NCI-H2171 (cell line): ENCODE measurements at places on chromosomes 1 and 21.

DNA sequence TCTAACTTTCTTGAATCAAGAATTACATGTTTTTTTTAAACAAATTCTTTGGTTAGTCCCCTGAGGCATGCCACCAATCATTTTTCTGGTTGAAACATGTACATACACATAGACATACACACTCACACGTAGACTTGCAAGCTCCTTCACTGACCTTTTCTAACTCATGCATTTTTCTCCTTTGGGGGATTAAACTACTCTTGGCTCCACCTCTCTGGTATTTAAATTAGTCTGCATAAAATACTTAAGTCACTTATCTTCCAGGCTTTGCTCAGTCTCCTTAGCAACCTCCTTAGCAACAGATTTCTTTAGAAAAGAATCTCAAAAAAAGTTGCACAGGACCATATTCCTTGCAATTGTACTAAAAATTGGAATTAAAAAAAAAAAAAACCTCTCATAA is 440.9 kb upstream of the LRRC7 start:
- no peak for DNase-seq

DNA sequence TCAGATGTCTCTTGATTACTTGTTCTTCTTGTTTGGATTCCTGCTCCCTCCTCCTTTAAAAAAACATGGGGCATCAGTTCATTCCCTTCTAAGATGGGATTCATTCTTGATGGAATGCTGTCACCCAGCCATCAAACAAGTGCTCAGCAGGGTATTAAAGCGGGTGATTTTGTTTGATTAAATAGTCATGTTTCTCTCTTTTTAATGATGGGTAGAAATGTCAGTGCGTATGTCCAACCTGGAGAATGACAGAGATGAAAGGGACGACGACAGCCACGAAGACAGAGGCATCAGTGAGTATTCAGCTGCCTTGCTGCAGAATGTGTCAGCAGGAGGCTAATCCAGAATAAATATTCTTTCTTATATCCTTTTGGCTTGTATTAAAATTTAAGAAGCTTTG is 63.8 kb upstream of the RAVER2 start:
- DNase-seq = no peak

DNA sequence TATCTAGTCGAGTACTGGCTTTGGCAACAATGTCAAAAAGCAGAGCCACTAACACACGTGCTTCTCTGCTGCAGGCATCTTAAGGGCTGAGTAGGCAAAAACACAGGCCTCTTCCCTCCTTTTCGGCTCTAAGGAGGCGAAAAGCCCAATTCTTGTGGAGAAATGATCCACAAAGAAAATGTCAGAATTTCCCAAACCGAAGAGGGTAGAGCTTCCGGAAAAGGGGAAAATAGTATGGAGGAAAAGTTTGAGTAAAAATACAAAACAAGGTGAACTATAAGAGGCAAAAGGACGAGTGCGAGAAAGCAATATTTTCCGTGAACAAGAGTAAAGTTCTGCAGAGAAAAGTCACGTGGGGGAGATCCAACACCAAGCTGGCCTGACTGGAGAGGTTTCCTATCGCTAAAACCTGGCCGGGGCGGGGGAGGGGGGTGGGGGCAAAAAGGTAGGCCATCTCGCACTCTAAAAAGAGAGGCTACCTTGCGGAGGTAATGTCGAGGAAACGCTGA is 551 bp downstream of the ZRANB2 start:
- peak; percentile 18 for DNase-seq

DNA sequence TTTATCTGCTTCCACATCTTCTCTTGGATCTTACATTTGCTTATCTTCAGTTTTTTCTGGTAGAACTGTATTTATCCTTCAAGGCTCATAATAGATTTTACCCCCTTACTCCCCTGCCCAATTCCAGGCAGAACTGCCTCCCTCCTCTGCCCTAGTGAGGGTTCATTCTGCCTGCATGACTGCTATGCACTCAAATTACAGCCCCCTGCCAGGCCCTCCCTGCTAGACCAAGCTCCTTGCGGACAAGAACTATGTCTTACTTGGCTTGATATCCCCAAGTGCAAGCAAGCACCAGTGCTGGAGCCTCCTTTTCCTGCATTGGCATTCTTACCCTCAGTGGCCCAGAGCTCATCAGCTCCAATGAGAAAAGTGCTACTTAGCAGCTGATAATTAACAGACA is 18.1 kb downstream of the MAPKAPK2 start:
- DNase-seq = no peak

DNA sequence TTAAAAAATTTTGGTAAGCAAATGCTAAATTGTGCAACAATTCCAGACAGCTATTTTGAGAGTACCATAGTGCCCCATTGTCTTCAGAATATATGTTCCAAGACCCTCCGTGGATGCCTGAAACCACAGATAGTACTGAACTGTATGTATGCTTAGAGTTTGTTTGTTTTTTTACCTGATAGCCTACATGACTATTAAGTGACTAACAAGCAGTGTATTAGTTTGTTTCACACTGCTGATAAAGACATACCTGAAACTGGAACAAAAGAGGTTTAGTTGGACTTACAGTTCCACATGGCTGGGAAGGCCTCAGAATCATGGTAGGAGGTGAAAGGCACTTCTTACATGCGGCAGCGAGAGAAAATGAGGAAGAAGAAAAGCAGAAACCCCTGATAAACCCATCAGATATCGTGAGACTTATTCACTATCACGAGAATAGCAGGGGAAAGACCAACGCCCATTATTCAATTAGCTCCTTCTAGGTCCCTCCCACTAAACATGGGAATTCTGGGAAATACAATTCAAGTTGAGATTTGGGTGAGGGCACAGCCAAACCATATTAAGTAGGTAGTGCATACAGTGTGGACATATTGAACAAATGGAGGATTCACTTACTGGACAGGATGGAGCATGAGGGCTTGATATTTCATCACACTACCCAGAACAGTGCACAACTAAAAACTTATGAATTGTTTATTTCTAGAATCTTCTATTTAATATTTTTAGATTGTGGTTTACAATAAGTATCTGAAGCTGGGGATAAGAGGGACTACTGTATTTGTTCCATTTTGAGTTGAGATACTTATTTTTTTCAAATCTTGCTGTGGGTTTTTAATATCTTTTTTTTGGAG is 78.5 kb downstream of the LHX9 start:
- DNase-seq = no peak

- DNase-seq = peak; percentile 26
Measured at GRCh38 chr1:218671573-218671972, 326.4 kb downstream of the TGFB2 start.

GRCh38 chr1:220747437-220748088 is 559 bp upstream of the MTARC2 start:
- DNase-seq = no peak

DNA sequence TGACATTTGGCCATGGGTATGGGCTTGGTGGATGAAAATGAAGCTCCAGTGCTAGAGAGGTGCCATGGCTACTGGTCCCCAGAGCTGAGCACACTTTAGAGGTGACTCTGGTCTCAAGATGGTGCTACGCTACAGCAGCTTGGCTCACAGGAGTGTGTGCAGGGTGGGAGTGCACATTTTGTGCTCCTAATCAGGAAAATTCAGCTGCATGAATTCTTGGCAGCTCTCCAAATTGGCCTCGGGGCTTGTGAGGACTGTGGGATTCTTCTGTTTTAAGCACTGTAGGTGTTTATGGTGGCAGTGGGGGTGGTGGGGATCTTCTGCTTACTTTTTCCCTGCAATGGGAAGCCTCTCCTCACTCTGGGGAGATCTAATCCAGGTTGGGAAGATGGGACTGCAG is 17.3 kb upstream of the TIPRL start:
- peak; percentile 8 for DNase-seq
